Activated naive CD8-positive, alpha-beta T cell treated with anti-CD3 and anti-CD28 coated beads for 36 hours (primary cell): ENCODE measurements at places on chromosomes 3 and 15. TPM values are rescaled to one million over a fixed set of nuclear protein-coding genes. Genes with fewer than 3 reads are reported as not detected.

The GOLIM4 gene
- 6.1 TPM for total RNA-seq

The PAQR5 gene
- total RNA-seq: 0.06 TPM

DNA sequence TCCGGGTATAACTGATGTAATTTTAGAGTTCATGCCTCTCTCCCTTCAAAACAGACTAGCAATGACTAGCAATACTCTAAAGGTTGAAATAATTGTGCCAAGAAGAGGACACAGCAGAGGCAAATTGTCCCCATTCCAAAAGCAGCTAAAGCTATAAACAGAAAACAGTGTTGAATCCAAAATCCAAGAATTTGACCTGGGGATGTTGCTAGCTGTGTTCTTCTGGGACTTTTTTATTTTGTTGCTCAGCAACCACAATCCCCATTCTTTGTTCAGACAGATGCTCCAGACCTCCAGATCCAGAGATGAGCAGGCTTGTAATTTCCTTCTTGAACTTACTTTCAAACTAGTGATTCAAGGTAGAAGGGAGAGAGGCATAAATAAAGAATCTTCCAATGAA is 191.5 kb downstream of the FOXB1 start:
- DNase-seq: no peak

The GCSAM gene
- 7.5 TPM for total RNA-seq

GRCh38 chr15:79952329-79952728 is 18.7 kb downstream of the BCL2A1 start:
- DNase-seq: no peak

DNA sequence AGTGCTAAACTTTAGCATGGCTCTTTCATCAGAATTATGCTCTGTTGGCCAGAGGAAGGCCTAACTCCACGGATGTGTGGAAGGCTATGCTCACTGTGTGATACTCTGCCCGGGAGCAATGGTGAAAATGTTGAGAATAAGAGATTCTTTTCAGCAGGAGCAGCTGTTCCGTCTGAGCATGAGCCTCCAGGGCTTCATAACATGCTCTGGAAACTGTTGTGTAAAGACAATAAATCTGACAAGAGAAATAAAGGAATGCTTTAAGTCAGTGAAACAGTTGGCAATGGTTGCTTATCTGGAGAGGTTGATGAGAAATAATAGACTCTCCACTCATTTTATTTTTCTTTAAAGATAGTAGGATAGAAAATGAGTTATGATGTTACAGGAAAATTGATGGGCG is 269.8 kb downstream of the DIPK2A start:
- no peak for DNase-seq

The GOLGA6A gene
- total RNA-seq: not detected

The DISP2 gene
- 0.08 TPM for total RNA-seq

GRCh38 chr3:14019459-14019858 is 105.2 kb downstream of the CHCHD4 start:
- DNase-seq: no peak

- DNase-seq: no peak
Measured at GRCh38 chr15:50884540-50884939, 23.9 kb upstream of the AP4E1 start.

DNA sequence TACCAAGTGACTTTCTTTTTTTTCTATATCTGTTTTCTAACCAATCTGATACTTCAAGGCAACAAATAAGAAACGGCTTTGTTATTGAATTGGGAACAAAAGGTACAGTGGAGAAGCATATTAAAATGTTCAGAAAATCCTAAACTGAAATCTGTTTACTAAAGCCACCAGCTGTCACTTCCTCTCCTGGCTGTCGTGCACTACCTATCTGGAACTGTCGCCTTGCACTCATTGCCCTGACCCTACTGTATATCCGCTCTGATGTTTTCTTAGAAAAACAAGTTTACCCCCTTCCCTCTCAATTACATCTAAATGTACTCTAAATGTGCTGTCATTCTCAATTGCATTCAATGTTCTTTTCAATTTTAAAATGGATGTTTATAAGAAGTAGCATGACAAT is 439.8 kb upstream of the ARRDC4 start:
- no peak for DNase-seq

The KLF15 gene
- 0.41 TPM for total RNA-seq

The OCA2 gene
- not detected for total RNA-seq

DNA sequence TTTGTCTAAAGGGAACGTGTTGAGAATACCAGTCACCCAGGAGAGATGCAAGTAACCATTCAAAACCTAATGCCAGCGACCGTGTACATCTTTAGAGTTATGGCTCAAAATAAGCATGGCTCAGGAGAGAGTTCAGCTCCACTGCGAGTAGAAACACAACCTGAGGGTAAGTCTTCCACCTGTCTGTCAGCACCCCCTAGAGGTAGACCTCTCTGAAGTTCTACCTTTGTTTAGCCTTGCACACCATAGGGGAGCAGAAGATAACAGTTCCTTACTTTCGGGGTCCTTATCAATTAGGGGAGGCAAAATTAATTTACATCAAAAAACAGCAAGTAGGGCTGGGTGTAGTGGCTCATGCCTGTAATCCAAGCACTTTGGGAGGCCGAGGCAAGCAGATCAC is 124.4 kb downstream of the HCN4 start:
- no peak for DNase-seq

The GABRG3 gene
- not detected for total RNA-seq

GRCh38 chr3:37540786-37541185 is 320.9 kb upstream of the CTDSPL start:
- DNase-seq: no peak

The RETNLB gene
- not detected for total RNA-seq

GRCh38 chr3:3307491-3307890 is 128.0 kb upstream of the CRBN start:
- DNase-seq: no peak

DNA sequence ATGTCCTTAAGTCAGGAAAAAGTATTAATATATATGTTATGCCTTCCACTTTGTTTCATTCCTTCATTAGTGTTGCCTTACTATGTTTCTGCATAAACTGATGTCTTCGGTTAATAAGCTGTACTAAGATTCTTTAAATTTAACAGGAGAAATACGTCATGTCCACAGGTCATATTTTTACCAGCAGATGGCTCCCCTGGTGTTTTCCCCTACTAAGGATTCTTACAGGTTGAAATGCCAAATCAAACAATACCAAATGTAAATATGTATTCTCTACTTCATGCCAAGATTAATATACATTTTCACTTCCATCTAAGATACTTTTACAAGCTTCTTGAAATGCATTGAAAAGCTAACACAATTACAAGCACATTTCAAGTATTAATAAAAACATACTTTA is 1602.1 kb downstream of the SI start:
- DNase-seq: no peak

DNA sequence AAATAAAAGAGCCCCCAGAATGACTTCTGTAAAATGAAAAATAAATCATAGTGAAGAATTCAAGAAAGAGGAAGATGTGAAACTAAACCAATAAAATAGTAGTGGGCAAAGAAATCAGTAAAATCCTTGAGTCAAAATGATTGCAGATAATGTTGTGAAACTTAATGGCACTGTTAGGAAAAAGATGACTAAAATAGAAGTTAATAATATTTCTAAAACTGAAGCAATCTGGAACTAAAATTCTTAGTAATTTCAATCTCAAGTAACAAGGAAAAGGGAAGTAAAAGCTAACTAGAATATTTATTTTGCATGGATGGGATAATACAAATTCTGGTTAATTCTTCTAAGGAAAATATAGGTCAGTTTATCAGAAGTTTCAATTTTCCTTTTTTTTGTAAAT is 84.6 kb downstream of the TMCO5A start:
- no peak for DNase-seq

DNA sequence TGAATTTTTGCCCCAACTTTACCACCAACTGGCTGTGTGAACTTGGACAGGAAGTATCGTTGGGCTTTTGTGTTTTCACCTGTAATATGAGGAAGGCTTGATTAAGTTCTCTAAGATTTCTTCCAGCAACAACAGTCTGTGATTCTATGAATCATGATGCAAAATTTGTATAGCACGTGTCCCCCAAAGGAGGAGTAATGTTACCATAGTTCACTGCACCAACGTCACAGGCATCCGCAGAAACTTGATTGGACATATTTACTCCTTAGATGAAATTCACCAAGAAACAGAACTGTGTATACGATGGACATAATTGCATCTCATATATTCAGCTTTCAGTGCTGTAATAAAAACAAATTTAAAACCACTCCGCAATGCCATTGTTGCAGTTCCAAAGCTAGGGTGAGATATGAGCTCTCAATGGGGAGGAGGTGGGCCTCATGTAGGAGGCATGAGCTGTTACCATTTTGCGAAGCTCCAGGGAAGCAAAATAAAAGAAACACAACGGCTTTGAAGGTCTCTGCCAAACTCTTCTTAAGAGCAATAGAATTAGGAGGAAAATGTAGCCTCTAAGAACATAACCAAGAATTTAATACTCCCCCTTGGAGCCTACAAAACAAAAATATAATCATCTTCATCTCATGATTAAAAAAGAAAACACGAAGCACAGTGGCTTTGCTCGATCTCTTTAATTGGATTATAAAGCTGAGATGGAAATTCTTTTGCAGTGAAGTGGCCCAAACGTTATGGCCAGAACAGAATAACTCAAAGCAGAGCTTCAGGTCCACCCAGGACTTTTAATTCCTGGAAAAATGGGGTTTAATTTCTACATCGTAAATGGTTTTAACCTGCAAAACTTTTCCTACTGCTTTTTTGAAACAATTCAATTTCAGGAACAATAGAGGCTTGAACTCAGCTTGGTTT is 80.7 kb downstream of the CHST2 start:
- no peak for DNase-seq

DNA sequence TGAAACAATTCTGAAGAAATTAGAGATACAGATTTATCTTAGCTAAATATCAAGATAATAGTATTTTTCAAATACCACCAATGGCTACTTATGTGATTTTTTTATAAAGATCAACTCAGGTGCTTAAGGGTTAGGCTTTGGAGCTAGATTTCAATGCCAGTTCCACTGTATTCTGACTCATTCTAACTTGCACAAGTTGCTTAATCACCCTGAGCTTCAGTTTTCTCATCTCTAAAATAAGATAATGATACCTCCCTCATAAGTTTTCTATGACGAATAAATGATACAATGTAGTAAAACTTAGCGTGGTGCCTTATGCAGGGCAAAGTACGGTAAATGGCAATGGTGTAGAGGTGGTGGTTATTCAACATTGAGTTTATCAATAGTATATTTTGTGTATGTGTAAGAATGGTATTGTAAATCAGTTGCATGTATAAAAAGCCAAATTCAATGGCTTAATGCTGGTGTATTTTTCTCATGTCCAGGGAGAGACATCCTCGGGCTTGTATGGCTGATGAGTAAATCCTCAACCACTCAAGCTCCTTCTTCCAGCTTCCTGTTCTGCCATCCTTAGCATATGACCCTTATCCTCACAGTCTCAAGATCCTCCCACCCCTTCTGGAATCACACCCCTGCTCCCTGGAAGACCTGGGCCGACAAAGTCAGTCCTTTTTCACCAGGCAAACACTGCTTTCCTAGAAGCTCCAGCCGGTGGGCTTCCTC is 505.9 kb upstream of the CFAP20DC start:
- no peak for DNase-seq

The SAXO2 gene
- total RNA-seq: 2.4 TPM

The SLC22A14 gene
- total RNA-seq: not detected

GRCh38 chr15:61689067-61689466 is 371.2 kb downstream of the VPS13C start:
- DNase-seq: no peak

The ITGB5 gene
- 0.97 TPM for total RNA-seq

GRCh38 chr3:156102267-156102931 is 18.0 kb upstream of the KCNAB1 start:
- DNase-seq: no peak

The IGF2BP2 gene
- 0.28 TPM for total RNA-seq

DNA sequence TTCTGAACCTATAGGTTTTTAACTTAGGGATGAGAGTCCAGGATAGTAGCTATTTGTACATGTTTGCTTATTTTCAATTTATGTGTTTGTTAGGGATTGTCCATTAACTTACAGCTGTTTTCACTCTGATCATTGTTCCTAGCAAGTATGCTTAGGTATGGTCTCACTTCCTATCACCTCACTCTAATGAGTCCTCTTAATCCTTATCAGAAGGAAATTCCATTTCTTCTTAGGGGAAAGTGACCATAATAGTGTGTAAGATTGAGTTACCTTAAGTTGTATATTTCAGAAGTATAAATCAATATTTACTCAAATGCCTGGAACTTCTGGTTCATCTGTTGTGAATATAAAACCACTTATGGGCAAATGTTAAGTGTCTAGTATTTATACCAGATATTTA is 53.0 kb downstream of the PIAS1 start:
- no peak for DNase-seq

- DNase-seq: no peak
Measured at GRCh38 chr15:82165948-82166376, 96.6 kb downstream of the EFL1 start.

The SOX14 gene
- not detected for total RNA-seq

DNA sequence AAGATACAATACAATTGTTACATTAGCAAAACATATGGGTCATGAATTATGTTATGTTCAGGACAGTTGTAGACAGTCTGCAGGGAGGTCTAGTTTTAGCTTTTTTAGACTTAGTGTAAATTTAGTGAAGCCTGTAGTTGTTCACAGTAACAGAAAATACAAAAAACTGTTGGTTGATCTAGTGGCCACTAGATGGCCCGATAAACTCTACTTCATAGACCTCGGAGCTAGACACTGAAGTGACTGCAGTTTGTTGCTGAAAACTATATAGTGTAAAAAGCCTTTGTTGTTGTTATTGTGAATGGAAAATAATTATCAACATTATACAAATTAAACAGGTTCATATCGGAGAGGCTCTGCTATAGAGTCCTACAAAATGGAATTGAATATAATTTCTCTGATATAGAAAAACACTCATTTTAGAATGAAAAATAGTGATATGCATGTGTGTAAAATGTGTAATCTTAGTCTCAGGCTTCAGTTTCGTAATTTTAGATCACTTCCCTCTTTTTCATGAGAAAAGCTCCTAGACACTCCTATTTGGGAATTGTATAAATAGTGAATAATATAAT is 18.3 kb downstream of the MAGEL2 start:
- no peak for DNase-seq

DNA sequence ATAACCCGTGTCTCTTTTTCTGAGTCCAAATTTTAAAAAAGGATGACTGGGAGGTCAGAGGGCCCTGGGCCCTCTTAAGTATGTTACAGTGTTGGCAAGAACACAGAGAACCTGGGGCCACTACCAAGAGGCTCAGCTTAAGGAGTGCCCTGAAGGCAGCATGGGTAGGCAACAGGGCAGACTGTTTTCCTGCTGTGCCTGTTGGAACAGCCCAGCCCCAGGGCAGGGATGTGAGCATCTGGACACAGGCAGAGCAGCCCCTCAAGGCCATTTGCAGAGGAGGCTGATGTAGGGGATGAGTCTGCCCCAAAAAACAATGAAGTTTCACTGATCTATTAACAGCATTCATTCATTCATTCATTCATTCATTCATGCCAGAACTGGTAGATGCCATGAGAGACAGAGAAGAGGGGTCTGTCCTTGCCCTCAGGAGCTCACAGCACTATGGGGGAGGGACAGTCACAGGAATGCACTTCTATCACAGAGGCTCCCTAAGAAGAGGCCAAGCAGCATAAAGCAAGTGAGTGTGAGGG is 2.2 kb upstream of the LTF start:
- DNase-seq: no peak

GRCh38 chr3:175664911-175665310 is 805.8 kb downstream of the NAALADL2 start:
- DNase-seq: no peak

The CLN6 gene
- total RNA-seq: 72.0 TPM

GRCh38 chr3:138359919-138360868 is 11.8 kb downstream of the MRAS start:
- DNase-seq: no peak

The TOPBP1 gene
- 82.3 TPM for total RNA-seq

The C15orf39 gene
- 35.7 TPM for total RNA-seq
